CD4-positive, alpha-beta T cell treated with Interferon alpha-2 for 1 hour (primary cell): ENCODE measurements at places on chromosomes 1 and 21.
A peak's percentile ranks its signal among the peaks of the same experiment; 100 is the strongest.

DNA sequence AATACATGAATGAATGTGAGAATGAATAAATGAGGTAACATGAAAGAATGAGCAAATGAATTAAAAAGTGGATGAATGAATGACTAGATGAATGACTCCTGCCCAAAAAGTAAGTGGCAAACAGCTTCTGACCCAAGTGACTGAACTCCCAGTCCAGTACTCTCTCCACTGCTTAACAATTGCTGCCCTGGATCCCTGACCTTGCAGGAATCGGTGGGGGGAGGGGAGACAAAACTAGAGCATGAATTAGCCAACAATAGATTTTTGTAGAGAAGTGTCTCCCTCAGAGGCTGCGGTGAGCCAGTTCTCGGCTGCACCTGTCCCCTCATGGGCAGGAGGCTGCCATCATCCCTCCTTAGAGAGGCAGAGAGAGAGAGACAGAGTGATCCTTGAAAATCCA lies 5.9 kb upstream of the GRIK3 start:
- DNase-seq: no peak

- DNase-seq: no peak
Observed at GRCh38 chr1:159556931-159557369, 21.1 kb upstream of the OR10J5 start.

DNA sequence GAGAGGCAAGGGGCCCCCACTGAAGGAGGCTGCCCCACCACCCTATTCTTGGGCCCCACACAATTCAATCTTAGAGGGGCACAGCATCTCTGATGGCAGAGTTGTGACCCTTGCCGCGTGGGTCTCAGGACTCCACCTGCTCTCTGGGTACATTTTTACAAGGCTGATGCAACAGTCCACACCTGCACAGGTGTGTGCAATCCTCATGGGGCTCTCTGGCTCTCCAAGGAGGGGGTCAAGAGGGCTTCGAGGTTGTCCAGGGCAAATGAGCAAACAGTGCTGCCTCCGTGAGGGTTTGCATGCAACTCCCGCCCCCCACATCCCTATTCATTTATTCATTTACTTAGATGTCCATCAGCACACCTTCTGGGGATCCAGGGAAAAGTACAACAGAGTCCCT lies 81.6 kb upstream of the IFFO2 start:
- no peak for DNase-seq

GRCh38 chr1:66399888-66400529 lies 133.9 kb upstream of the SGIP1 start:
- no peak for DNase-seq

- DNase-seq: no peak
Observed at GRCh38 chr21:37742532-37742931, 173.7 kb downstream of the KCNJ6 start.

- no peak for DNase-seq
Observed at GRCh38 chr1:167434306-167434705, 84.0 kb downstream of the CD247 start.

GRCh38 chr1:81428998-81429397 lies 371.7 kb upstream of the ADGRL2 start:
- no peak for DNase-seq

- no peak for DNase-seq
Observed at GRCh38 chr1:9569267-9569666, 19.4 kb upstream of the TMEM201 start.

DNA sequence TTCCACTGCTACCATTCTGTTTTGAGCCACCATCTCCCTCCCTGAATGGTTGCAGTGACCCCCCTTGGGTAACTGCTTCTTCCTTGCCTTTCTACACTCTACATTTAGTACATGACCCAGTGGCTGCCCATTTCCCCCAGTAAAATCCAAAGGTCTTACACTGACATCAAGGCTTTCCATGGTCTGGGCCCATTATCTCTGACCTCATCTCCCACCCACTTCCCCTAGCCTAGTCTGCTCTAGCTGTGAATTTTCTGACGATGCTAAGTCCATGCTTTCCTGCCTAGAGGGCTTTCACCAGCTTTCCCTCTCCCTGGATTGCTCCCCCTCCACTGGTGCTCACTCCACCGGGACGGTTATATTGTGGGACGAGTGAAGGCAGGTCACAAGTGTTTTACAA lies 219.2 kb downstream of the RYR2 start:
- no peak for DNase-seq

GRCh38 chr1:90717665-90718410 lies 736 bp upstream of the BARHL2 start:
- DNase-seq: no peak

GRCh38 chr1:230112131-230112701 lies 45.2 kb downstream of the GALNT2 start:
- DNase-seq: peak; percentile 14

DNA sequence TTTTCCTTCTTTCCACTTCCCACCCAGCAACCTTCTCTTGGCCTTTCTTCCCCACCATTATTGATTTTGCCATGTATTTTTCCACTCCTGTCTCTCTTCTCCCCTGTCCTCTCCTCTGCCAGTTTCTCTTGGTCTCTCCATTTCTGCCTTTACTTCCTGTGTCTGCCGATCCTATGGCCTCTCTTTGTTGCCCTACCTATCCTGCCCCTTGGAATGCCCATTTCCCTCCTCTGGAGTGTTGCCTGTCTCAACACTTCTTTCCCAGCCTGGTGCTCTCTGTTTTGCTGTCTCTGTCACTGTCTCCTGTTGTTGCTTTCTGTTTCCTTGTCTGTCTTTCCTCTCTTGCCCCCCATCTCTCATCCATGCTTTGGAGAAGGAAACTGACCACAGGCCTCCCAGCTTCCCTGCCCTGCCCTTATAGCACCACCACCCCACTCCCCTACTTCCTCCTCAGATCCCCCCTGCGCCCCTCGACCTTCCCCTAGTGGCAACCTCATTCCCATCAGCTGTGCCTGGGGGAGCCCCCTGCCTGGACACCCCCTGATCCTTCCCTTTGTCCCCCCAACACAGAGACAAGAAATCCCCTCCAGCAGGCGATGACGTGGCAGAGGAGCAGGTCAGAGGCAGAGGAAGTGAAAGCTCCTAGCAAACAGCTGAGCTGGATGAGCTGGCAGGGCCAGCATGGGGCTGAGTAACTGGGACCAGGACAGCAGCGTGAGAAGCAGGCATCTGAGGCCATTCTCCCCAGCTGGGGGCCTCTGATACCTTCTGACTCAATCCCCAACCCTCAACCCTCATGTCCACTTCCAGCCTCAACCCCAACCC lies 6.6 kb upstream of the ETV3L start:
- peak; percentile 9 for DNase-seq

DNA sequence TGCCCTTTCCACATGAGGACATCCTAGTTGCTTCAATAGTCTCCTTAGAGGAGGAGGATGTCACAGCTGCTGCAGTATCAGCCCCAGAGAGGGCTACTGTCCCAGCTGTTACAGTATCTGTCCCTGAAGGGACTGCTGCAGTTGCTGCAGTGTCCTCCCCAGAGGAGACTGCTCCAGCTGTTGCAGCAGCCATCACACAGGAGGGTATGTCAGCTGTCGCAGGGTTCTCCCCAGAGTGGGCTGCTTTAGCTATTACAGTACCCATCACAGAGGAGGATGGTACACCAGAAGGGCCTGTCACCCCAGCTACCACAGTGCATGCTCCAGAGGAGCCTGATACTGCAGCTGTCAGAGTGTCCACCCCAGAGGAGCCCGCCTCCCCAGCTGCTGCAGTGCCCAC lies 78.5 kb upstream of the BMP8A start:
- DNase-seq: no peak

GRCh38 chr1:115829947-115830346 lies 11.0 kb downstream of the NHLH2 start:
- no peak for DNase-seq

DNA sequence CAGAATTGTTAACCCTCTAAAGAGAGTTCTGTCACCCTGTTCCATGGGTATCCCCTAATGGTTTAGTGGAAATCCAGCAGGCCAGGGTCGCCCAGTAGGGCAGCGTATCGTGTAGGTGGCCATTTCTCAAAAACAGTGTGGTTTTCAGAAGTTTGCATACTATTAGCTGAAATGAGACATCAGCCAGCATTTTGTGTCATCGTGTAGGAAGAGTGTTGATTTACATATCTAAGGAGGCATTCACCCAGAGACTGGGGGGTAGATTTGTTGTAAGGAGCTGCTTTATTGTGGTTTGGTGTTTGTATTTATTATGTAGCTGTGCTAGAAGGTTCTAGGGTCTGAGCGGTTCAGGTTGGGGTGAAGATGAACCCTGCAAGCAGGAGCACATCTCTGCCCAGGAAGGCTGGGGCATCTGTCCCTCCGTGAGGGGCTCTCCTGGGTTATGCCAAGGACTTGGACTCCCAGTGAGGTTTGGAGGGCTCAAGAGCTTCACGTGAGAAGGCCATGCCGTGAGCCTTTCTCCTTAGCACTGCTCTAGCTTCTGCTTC lies 174.4 kb downstream of the PGBD5 start:
- no peak for DNase-seq

DNA sequence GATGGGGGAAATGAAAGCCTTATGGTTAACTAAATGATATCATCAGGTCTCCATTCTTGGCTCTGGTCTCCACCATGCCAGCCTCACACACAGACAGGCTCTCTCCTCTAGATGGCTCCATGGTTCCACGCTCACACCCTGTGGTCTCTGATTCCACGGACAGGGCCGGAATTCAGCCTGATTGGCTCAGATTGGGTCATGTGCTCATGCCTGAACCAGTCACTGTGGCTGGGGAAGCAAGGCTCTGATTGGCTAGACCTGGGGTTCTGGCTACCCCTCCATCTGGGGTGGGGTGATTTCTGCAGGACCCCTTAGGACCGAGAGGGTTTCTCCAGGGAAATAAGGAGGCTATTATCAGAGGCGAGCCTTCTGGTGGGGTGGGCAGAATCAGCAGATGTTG lies 277.0 kb downstream of the PTPRU start:
- DNase-seq: no peak

- no peak for DNase-seq
Observed at GRCh38 chr1:43912607-43913006, 21.0 kb upstream of the ARTN start.

DNA sequence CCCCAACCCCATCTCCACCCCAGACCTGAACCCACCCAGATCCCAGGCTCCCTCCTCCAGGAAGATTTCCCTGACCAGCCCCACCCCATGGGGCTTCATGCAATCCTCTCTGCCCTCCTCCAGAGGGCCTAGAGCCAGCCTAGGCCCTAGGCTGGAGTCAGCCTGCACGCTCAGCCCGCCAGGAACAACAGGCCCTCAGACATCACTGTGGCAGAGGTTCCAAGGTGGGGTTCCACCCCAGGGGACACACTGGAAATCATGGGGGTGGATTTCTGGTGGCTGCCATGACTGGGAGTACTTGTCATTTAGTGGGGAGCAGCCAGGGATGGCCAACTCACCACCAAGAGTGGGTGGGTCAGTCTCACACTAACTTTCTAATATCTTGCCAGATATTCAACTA lies 122.0 kb downstream of the GLIS1 start:
- no peak for DNase-seq

GRCh38 chr1:88145752-88146151 lies 538.3 kb upstream of the PKN2 start:
- no peak for DNase-seq

DNA sequence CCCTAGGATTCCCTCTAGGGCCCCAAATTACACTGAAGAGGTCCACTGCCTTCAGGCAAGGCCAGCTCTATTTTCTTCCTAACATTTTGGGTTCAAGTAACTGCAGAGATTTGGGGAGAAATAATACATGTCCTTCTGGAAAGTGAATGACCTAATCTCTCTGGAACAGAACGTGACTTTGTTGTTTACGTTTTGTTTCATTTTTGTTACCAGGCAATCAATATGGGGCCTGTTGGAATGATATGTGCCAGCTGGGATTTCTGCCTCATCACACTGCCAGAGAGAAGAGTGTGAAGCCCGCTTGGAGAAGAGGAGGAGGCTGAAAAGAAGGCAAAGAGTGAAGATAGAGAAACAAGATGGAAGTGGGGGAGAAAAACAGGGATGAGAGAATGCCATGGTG lies 116.7 kb downstream of the FASLG start:
- DNase-seq: no peak

DNA sequence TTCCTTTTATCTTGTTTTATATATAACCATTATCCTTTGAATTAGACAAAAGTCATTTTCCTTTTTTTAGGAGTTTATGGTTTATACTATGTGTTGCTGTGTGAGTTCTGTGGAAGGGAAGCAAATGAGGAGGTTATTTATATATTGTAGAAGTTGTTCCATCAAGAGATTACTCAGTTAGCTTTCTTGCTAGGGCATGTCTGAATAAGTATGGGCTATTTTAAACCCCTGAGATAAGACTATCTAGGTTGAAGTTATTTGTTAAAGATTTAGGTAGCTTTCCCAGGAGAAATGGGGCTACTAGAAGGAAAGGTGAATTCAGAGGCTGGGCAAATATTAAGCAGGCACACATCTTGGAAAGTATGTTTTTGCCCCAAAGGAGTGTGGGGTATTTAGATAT lies 16.1 kb upstream of the VAMP4 start:
- no peak for DNase-seq

DNA sequence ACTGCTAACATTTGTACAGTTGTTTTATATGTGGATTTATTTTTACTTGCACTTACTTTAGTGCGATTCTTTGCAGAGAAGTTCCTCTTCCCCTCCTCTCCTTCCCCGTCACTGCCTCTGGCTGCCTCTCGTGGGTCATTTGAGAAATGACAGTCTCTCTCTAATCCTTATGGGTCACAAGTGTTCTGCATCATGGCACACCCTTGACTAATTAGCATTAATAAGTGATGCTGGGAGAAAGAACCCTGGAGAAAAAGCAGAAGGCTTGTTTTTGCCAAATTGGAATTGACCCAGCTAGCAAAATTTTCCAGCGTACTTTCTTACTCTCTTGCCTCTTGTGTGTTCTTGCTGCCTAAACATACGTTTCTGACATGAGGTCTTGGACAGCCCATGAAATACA lies 301.2 kb downstream of the DUSP10 start:
- no peak for DNase-seq

GRCh38 chr1:2061065-2061778 lies 11.0 kb downstream of the PRKCZ start:
- no peak for DNase-seq

- no peak for DNase-seq
Observed at GRCh38 chr1:232629250-232630046, 485 bp downstream of the SIPA1L2 start.
